NCI-H446 treated with DMSO at 0.1 percent for 48 hours (cell line): ENCODE measurements at places on chromosomes 2 and 18.

GRCh38 chr2:30034052-30034775 lies 112.6 kb upstream of the YPEL5 start:
- no peak for DNase-seq

- DNase-seq = no peak
Observed at GRCh38 chr2:229818230-229818629, 103.6 kb downstream of the TRIP12 start.

DNA sequence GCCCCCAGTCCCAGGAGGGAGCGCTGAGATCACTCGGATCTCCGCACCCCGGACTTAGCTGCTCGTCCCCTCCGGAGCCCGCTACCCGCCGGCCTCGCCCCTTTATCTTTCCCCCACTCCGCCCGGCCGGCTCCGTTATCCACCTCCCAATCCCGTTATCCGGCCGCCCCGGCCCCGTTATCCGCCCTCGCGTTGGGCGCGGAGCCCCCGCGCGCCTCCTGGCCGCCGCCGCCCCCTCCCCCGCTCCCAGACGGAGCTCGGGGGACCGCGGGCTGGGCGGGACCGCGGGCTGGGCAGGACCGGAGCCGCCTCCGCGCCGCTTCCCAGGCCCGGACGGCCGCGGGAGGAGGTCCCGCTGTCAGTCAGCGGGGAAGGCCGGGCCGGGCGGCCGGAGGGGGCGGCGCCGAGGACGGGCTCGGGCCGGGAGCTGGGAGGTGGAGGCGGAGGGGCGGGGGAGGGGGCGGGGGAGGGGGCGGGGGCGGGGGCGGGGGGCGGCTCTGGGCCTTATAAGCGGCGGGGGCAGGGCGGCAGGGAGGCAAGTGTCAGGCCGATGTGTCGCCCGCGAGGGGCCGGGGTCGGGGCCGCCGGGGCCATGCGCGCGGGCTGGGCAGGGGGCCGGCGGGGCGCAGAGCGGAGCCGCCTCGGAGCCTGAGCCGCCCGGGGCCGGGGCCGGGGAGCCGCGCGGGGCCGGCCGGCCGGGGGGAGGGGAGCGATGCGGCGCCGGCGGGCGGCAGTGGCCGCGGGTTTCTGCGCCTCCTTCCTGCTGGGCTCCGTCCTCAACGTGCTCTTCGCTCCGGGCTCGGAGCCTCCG lies at the start of gene PKDCC:
PKDCC (plus strand) TSS at position 534 of the 811 bp plus-strand sequence; CDS start at position 713, 179 bp downstream.
- no peak for DNase-seq

DNA sequence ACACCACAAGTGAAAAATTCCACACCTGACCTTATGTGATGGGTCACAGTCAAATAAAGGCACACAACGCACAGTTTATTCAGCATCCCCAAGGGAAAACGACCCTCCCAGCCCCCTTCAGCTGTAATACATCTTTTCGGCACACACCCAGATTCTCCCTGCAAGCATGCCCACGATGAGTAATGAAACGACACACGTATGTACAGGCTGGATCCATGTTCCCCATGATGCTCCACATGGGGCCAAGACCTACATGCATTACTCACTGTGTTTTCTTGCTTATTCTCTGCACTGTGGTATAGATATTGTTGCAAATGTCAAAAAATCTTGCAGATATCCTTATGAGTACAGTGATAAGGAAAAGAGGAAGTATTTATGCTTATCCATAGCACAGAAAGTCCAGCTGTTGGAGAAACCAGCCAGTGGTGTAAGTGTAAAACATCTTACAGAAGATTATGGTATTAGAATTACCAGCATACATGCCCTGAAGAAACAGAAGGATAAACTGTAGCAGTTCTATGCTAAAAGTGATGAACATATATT lies 32.5 kb upstream of the SGPP2 start:
- DNase-seq = no peak

DNA sequence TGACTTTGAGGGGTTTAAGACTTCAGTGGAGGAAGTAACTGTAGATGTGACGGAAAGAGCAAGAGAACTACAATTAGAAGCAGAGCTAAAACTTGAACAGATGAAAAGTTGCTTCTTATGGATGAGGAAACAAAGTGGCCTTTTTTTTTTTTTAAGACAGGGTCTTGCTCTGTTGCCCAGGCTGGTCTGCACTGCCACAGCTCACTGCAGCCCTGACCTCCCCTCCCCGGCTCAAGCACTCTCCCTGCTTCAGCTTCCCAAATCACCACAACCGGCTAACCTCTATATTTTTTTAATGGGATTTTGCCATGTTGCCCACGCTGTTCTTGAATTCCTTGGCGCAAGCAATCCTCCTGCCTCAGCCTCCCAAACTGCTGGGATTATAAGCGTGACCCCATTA lies 3.2 kb downstream of the MAP3K2 start:
- DNase-seq = no peak

GRCh38 chr2:14717131-14717530 lies 84.6 kb downstream of the LRATD1 start:
- DNase-seq = no peak

DNA sequence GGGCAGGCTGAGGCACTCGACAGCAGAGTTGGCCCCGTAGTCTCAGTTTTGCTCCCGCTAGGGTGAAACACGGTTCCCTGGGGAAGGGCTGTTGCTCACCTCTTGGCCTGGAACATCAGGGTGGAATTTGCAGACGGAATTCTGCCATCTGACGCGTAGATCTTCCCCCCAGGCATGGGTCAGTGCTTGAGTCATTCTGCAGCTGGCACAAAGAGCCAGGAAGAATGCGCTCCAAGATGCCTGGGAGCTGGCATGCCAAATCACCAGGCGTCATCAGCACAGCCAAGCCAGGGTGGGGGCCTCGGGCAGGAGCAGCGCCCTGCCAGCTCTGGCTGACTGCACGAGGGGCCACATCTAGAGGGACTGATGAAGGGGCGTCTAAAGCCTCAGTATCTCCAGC lies 42.7 kb downstream of the ODC1 start:
- DNase-seq = peak; percentile 96

DNA sequence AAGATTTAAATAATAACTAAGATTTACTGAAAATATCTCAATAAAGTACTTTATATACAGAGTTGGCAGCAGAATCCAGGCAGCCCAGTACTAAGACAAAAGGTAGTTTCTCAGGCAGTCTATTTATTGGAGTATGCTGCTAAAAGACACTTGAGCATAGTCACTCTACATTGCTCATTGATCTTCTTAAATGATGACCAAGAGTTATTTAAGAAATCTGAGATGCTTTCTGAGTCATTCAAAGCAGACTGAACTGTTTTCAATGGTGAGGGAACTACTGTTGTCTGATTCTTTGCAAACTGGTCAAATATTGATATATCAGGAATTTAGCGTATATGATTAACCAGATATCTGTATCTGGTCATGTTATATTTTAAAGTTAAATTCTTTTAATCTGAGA lies 133.6 kb downstream of the PHLPP1 start:
- no peak for DNase-seq
